T-cell (primary cell): ENCODE measurements at places on chromosomes 3 and 15. TPM values are rescaled to one million over a fixed set of nuclear protein-coding genes. Genes with fewer than 3 reads are reported as not detected.

GRCh38 chr15:25065876-25066275 lies 111.1 kb downstream of the SNRPN start:
- no peak for DNase-seq

GPR87 gene
- total RNA-seq = not detected

GRCh38 chr3:166889241-166889640 lies 490.9 kb downstream of the ZBBX start:
- DNase-seq = no peak

CPNE9 gene
- not detected for total RNA-seq

GRCh38 chr3:177917234-177917861 lies 618.9 kb upstream of the KCNMB2 start:
- DNase-seq = no peak

LRRC2 gene
- 0.30 TPM for total RNA-seq

GATA2 gene
- total RNA-seq = 0.98 TPM

DNA sequence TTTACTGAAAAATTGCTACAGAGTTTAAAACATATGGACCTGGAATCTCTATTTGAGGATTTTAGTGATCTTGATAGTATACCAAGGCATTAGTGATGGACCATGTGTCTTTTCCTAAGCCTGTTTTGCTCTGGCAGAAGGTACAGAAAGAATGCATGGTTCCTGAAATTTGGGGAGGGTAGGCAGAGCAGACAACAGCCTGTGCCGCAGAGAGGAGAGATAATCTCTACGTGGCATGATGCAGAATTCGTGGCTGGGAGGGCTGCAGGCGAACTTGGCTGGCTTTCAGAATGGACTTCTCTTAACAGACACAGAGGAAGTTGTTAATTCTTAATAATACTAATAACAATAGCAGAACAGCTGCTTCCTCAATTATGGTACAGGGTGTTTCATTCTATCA lies 137.5 kb upstream of the FOXB1 start:
- DNase-seq = no peak

GRCh38 chr3:138187296-138188012 lies at the start of gene ARMC8:
TSS of gene ARMC8 (plus strand) at chr3:138187301. CDS start at chr3:138187555, 254 bp downstream.
- no peak for DNase-seq

IQCH gene
- total RNA-seq = 1.2 TPM

DNA sequence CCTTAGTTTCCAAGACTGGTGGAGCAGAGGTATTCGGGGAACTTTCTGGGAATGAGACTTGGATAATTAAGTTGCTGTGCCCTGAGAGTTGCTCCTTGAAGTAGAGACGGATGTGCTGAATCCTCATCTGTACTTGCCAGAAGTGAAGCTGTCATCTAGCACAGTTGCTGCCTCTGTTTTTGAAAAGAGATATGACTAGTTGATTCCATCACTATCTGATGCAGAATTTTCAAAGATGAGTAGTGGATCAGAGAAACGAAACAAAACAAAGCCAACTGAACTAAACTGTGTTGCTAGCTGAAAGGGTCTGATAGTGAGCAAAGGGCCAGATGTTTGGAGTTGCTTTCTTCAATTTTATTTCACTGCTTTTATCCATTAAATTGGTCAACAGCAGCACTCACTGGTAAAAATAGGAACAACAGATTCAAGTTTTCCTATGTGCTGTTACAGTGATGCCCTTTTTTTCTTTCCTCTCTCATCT lies 52.7 kb downstream of the MITF start:
- no peak for DNase-seq

- DNase-seq = no peak
Observed at GRCh38 chr15:57388464-57388863, 12.2 kb downstream of the CGNL1 start.

SKOR1 gene
- total RNA-seq = 0.79 TPM

DNA sequence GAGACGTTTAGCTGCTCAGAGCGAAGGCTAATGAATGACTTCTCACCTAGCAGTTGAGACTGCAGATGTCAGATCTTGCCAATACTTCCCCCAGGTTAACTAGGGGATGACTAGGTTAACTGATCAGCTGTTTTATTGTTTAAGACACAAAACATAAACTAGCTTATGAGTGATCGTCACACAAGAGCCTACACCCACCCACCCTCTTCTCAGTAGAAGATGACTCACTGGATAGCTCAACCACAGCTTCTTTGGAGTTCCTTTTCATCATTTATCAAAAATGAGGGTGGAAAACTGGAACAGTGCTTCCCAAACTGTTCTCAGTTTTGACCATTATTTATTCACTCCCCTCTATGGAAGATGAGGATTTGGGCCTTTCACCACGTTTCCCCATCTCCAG lies 25.2 kb downstream of the GASK1A start:
- DNase-seq = no peak

DNA sequence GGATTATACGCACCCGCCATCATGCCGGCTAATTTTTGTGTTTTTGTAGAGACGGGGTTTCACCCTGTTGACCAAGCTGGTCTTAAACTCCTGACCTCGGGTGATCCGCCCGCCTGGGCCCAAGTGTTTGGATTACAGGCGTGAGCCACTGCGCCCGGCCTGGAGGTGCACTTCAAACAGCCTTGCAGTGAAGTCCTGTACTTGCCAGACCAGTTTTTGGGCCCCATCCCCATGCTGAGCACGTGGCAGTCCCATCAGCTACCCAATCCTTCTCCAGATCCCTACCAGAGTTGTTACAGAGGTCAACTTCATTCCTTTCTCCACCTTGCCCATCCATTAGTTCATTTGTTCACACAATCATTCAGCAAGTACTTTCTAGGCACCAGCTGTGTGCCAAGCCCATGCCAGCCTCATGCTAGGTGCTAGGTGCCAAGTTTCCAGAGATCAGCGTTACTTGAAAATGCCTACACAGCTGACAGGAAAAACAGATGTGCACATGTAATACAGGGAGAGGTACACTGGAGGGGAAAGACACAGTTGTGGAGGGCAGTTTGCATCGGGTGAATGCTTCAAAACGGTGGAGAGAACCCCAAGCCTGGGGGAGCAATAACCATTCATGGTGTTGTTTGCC lies 2.2 kb downstream of the DNAH1 start:
- DNase-seq = no peak

GRCh38 chr15:63601026-63601703 lies 4.0 kb downstream of the FBXL22 start:
- no peak for DNase-seq

DNA sequence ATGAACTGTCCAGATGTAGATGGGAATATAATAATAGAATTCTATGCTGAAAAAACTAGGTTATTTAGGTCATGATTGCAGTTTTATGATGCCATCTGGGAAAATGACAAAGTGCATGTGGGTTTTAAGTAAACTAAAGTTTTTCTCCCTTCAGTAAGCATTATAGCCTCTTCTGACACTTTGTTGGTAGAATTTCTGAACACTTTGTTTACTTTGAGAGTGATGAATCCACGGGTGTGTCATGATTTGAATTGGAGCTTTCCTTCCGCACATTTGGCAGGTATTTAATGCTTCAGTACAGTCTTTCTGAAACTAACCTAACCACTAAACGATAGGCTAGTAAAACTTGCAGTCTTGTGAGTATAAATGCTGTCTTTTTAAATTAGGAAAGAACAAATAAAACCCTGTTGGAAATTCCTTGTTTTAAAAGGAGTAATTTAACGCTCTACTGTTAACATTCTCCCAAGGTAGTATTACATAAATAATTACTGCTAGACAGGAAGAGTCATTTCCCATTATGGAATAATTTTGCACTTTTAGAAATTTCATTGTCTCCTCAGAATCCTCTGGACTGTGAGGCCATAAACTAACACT lies 7.0 kb downstream of the FILIP1L start:
- no peak for DNase-seq

DNA sequence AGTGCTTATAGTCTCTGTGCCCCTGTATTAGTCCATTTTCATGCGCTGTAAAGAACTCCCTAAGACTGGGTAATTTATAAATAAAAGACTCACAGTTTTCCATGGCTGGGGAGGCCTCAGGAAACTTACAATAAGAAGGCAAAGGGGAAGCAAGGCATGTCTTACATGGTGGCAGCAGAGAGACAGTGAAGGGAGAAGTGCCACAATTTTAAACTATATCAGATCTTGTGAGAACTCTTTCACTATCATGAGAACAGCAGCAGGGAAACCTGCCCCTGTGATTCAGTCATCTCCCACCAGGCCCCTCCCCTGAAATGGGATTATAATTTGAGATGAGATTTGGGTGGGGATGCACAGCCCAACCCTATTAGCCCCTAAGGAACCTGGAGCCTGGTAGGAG lies 243.2 kb downstream of the EDEM1 start:
- DNase-seq = no peak

DNA sequence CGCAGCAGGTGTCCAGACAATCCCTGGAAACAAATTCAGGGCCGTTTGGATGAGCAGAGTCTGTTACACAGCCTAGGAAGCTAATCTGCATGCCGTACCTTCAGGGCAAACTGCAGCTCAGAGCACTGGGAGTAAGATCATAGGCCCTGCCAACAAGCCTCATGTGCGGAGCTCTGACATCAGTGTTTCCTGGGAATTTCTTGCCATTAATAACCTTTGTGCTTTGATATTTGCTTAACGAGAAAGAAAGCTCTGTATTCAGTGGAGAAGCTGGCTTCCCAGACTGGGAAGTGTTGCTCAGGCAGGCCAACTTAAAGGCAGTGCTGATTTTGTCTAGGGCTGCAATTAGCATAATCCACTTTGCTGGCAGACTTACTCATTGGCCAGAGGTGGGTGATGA lies 116.1 kb upstream of the KLHL25 start:
- no peak for DNase-seq

- DNase-seq = no peak
Observed at GRCh38 chr15:90839187-90840071, 29.0 kb upstream of the FURIN start.

NRROS gene
- 14.5 TPM for total RNA-seq

ATP8B4 gene
- 1.3 TPM for total RNA-seq

DNA sequence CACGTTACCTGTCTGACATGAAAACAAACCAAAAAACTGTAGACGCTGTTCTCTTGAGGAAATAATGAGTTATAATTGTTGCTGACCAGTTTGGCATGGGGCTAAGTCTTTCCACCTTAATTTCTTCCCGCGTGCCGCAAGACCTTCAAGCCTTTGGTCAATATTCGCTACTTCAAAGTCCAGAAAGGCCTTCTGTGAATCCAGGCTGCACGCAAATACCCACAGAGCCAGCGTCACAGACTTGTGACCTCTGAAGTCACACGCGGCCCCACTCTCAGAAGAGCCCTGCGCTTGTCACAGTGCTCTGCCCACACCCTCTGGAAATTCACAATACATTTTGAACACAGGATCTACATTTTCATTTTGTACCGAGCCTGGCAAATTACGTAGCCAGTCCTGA lies 275.2 kb downstream of the SHQ1 start:
- DNase-seq = no peak
